ENCODE measurements at places on chromosomes 6 and 20. TPM values are rescaled to one million over a fixed set of nuclear protein-coding genes. Genes with fewer than 3 reads are reported as not detected.

DNA sequence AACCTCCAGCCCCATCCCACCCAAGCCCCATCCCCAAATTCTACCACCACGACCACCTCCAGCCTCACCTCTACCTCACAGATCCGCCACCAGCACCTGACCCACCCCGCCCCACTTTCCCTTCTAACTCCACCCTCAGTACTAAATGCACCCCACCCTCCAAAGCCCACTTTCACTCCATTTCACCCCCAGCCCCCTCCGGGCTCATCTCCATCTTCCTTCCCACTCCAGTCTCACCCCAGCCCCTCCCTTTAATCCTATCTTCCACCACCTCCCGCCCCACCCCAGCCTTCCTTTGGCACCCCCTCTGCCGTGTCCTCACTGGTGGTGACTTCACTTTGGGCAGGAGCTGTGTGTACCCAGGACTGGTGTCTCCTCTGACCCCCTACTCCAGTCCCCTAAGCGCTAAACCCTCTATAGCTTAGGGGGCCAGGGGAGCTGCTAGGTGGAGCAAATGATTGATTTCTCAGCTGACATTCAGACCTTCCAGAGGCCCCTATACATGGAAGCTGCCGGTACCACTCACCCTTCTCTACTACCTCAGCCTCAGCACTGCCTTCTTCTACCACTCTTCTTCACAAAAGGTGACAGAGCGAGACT is 2.8 kb upstream of the NSFL1C start:
- peak overlapping the region; percentile 5 for H3K27ac ChIP-seq
- no peak for DNase-seq
- H3K27me3 ChIP-seq, result no peaks in the 10 kb centered on the region
- peaks cover 9% of the 10 kb centered on the region for H3K36me3 ChIP-seq
- H3K4me1 ChIP-seq, result peaks cover 44% of the 10 kb centered on the region
- H3K4me3 ChIP-seq, result no peak overlapping the region

- H3K4me1 ChIP-seq, result peaks cover 11% of the 10 kb centered on the region
- no peak overlapping the region for H3K27ac ChIP-seq
- H3K36me3 ChIP-seq, result no peaks in the 10 kb centered on the region
- no peak for DNase-seq
- no peak overlapping the region for H3K4me3 ChIP-seq
Observed at GRCh38 chr6:18048953-18049630, 61.7 kb upstream of the KIF13A start.

DNA sequence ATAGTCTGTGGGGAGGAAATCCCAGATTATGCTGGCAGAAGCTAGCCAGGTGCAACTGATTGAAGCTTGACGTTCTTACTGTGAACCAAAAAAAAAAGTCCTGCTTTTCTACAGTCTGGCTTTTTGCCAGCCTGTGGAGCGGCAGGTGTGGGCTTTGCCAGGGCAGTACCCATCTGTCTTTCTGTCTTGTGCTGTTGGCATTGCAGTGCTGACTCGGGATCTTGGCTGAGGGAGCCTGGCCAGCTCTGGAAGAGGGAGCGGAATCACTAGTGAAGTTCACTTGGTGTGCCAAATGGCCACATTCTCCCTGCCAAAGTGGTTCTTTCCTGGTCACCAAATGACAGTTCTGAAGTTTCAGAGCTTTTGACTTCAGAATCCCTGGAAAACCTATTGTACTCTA is 5.0 kb downstream of the KIF3B start:
- H3K27me3 ChIP-seq, result no peaks in the 10 kb centered on the region
- no peak overlapping the region for H3K4me3 ChIP-seq
- H3K27ac ChIP-seq, result no peak overlapping the region
- no peaks in the 10 kb centered on the region for H3K36me3 ChIP-seq

Gene CAPN11
- 1.00 TPM for total RNA-seq

Gene TRIM40
- not detected for total RNA-seq

GRCh38 chr6:160394654-160395035 is 46.5 kb downstream of the SLC22A3 start:
- H3K4me1 ChIP-seq, result peaks cover 62% of the 10 kb centered on the region
- no peaks in the 10 kb centered on the region for H3K36me3 ChIP-seq
- H3K27me3 ChIP-seq, result no peaks in the 10 kb centered on the region
- no peak overlapping the region for H3K4me3 ChIP-seq

GRCh38 chr20:51258582-51259165 is 235.8 kb upstream of the KCNG1 start:
- no peak overlapping the region for H3K27ac ChIP-seq
- H3K4me1 ChIP-seq, result no peaks in the 10 kb centered on the region

- peaks cover 32% of the 10 kb centered on the region for H3K36me3 ChIP-seq
- H3K27ac ChIP-seq, result peak overlapping the region; percentile 95
- no peaks in the 10 kb centered on the region for H3K27me3 ChIP-seq
- peak overlapping the region; percentile 63 for H3K4me3 ChIP-seq
- no peak for DNase-seq
Observed at GRCh38 chr6:10695086-10695657, 400 bp downstream of the PAK1IP1 start.

Gene PPP1R3G
- 1.1 TPM for total RNA-seq

Gene OR2H2
- not detected for total RNA-seq

Gene TSBP1
- total RNA-seq, result not detected

Gene CTCFL
- not detected for total RNA-seq

DNA sequence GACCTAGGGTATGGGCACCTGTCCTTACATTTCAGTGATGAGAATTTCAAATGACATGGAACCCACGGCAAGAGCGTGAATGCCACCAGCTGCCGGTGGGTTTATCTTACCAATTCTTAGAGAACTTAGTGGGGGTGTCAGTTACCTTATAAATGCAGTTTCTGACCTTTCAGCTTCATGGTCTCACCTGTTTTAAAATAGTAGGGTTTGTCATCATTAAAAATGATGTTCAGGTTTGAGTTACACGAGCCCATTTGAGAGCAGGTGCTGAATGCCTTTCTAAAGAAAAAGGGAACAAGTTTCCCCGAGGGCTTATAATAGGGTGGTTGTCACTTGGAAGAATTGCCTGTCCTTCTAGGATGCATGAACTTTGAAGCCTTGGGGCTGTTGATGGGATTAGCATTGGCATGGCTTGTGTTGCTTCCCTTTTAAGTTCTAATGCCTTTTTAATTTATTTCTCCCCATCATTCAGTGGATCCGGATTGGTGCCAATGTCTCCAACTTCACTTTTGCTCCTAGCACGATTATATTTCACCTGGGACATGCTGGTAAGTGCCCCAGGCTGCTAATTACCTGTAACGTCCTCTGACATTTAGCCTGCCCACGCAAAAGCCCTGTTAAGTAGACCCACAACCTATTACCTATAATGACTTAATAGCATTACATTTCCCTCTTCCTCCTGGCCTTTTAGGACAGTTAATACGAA is 27.9 kb downstream of the GHRH start:
- H3K27ac ChIP-seq, result no peak overlapping the region
- no peaks in the 10 kb centered on the region for H3K27me3 ChIP-seq
- H3K36me3 ChIP-seq, result peaks cover 100% of the 10 kb centered on the region
- H3K4me3 ChIP-seq, result no peak overlapping the region
- no peak for DNase-seq

DNA sequence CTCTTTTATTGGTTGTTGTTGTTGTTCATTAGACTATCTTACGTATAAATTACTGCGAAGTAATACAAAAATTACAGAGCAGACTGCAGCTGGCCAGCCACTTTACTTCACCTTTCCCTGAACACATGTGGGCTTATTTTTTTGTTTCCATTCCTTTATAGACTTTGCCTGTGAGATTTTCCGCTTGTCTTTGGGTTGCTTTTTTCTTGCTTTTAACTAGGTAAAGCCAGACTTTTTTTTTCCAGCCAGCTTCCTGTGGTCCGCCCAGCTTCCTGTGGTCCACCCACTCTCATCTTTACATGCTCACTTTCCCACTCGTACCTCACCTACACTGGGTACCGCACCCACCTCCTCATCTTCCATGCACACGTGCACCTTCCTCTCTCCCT is 79.0 kb downstream of the IPCEF1 start:
- H3K4me1 ChIP-seq, result peaks cover 13% of the 10 kb centered on the region
- H3K27me3 ChIP-seq, result no peaks in the 10 kb centered on the region
- no peaks in the 10 kb centered on the region for H3K36me3 ChIP-seq
- H3K4me3 ChIP-seq, result no peak overlapping the region
- no peak overlapping the region for H3K27ac ChIP-seq

Gene CGAS
- 14.6 TPM for total RNA-seq

DNA sequence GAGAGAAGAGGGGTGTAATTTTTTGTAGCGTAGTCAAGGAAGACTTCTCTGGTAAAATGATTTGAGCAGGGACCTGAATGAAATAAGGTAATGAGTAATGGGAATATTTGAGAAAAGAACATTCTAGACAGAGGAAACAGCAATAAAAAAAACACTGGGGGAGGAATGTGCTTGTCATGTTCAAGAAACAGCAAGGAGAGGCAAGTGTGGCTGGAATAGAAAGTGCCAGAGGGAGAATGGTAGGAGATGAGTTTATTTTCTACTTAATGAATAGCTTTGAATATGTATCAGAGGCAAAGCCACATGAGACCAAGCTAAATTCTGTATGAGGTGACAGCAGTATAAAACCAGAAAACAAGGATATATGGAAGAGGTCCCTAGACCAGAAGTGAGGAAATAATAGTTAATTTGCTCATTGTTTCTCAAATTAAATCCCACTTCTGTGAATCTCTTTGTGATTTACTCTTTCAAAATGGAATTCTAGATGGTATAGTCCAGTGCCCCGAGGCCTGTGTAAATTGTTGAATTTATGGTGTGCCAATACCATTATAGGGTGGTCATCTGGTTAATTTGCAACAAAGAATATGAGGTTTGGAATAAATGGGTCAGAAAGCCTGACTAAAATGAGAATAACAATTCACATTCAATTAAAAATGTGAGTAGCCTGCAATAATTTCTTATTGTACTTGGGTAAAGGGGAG is 170.2 kb downstream of the CDKAL1 start:
- H3K27me3 ChIP-seq, result no peaks in the 10 kb centered on the region
- H3K36me3 ChIP-seq, result no peaks in the 10 kb centered on the region
- peaks cover 42% of the 10 kb centered on the region for H3K4me1 ChIP-seq
- DNase-seq, result no peak

DNA sequence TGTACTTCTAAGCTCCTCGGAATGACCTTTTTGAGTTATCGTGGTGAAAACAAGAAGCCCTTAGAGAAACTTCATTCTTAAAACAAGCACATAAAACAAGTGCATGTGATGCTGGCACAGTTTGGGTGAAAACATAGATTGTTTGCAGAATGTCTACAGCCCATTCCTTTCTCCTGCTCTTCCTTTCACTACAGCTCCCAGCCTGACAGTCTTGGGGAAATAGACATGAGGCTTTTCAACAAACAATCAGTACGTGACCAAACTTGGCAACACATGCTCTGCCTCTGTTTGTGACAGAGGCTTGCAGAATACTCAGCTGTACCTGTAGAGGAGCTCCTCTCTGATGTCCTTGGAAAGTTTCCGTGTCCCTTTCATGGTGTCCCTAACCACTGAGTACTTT is 321.6 kb downstream of the ZFAND3 start:
- H3K27me3 ChIP-seq, result no peaks in the 10 kb centered on the region
- H3K4me3 ChIP-seq, result no peak overlapping the region
- H3K36me3 ChIP-seq, result no peaks in the 10 kb centered on the region

- H3K36me3 ChIP-seq, result no peaks in the 10 kb centered on the region
- no peaks in the 10 kb centered on the region for H3K4me1 ChIP-seq
- DNase-seq, result no peak
- no peak overlapping the region for H3K27ac ChIP-seq
- no peak overlapping the region for H3K4me3 ChIP-seq
Observed at GRCh38 chr6:166775180-166775922, 148.3 kb upstream of the RPS6KA2 start.

DNA sequence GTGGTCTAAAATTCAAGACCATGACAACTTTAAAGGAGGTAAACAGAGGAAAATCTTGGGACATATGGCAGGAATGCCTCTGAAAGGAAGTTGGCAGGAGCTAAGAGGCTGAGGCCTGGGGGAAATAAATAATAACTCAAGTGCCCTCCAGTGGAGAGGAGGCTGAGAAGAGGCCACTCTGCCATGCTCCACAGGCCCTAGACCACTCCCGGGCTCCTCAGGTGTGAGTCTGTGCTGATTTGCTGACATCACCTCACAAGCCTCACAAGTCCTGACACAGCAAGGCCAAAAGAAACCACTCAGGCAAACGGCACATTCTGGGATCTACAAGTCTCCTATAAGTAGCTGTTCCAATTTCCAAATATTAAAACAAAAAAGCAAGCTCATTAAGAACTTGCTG is 91.0 kb upstream of the RIPOR2 start:
- no peaks in the 10 kb centered on the region for H3K36me3 ChIP-seq
- no peak for DNase-seq
- no peak overlapping the region for H3K4me3 ChIP-seq
- no peaks in the 10 kb centered on the region for H3K27me3 ChIP-seq
- H3K4me1 ChIP-seq, result peaks cover 6% of the 10 kb centered on the region

GRCh38 chr20:3677733-3678132 is 4.1 kb downstream of the ADAM33 start:
- no peak for DNase-seq
- no peaks in the 10 kb centered on the region for H3K27me3 ChIP-seq
- H3K4me3 ChIP-seq, result no peak overlapping the region

GRCh38 chr6:77930952-77931351 is 278.1 kb downstream of the MEI4 start:
- DNase-seq, result no peak
- H3K27ac ChIP-seq, result no peak overlapping the region
- H3K36me3 ChIP-seq, result no peaks in the 10 kb centered on the region
- no peaks in the 10 kb centered on the region for H3K4me1 ChIP-seq

GRCh38 chr20:20823476-20823881 is 111.0 kb upstream of the RALGAPA2 start:
- DNase-seq, result no peak
- H3K27ac ChIP-seq, result no peak overlapping the region
- H3K4me3 ChIP-seq, result no peak overlapping the region
- H3K36me3 ChIP-seq, result no peaks in the 10 kb centered on the region
- H3K4me1 ChIP-seq, result peaks cover 8% of the 10 kb centered on the region
- peaks cover 62% of the 10 kb centered on the region for H3K27me3 ChIP-seq

DNA sequence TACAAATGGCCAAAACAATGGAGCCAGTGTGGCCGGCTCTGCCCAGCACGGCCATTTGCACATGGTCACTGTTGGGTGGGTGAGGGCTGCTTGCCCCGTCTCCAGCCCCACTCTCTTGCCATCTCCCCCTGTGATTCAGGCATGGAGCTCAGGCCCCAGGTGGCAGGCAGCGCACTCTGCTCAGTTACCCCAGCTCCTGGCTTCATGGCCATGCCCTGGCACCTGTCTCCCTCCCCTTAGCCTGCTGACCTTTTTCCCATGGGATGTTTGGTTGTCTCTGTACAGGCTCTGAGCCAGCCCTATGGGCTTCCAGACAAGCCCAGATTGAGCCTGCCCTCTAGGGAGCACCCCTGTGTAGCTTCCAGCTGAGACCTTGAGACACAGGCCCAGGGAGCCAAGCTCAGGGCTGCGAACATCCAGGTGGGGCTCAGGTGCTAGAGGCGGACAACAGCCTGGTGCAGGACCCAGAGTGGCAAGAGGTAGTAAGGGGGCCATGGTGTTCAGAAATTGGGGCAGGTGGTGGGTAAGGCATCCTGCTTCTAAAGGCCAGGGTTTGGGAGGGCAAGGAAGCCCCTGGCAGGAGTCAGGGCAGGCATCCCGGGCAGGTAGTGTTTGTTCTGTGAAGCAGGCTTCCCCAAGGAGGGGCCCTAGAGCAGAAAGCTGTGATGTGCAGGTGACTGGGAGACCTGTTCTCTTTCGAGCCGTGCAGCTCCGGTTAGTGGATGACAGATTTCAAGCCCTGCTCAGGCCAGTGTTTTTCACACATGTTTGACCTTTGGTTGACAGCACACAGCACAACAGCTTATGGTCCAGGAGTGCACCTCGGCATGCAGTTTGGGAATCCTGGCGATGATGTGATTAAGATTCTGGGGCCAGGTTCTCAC is 17.7 kb downstream of the SYNJ2 start:
- no peaks in the 10 kb centered on the region for H3K36me3 ChIP-seq
- no peak for DNase-seq
- H3K4me1 ChIP-seq, result peaks cover 56% of the 10 kb centered on the region
- no peaks in the 10 kb centered on the region for H3K27me3 ChIP-seq
- H3K4me3 ChIP-seq, result no peak overlapping the region

Gene HTR1E
- total RNA-seq, result not detected

Data from esophagus squamous epithelium (tissue), 5 donors.